ENCODE measurements at places on chromosomes 3 and 15.

GRCh38 chr15:69093127-69093526 is 67.3 kb upstream of the GLCE start:
- no peak for DNase-seq

DNA sequence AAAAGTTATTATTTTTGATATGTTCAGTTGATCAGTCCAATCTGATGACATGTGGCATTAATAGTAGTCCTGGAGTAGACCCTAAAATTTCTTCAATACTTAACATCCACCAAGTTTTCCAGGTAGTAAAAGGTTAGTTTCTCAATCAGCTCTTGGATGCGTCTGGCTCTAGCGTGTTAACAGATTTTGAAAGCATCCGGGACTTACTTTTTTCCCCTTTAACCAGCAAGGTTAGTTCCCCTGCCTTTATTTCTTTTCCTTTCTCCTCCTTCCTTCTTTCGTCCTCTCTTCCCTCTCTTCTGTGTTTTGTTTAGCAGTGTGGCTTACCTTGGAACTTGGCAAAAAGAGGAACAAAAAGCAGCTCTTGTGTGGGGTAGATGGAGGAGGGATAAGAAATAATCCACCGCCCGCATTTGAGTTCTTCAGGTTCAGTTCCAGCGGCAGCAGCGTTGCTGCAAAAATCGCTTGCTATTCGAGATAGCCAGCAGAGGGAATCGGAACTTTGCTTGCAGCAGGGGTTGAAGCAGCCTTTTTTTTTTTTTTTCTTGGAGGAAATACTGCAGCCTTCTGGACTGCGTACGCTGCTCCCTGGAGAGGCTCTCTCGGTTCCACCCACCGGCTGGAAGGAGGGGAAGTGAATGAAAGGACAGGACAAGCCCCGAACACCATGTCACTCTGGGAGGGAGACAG is at the start of gene RBMS3:
TSS of gene RBMS3 (plus strand) at position 668 of the 690 bp plus-strand sequence.
- peak; percentile 33 for DNase-seq

GRCh38 chr3:41684797-41685735 is 276.8 kb downstream of the ULK4 start:
- no peak for DNase-seq

- DNase-seq, result no peak
Measured at GRCh38 chr3:1117843-1118473, 25.1 kb downstream of the CNTN6 start.

GRCh38 chr15:64686130-64686735 is 89.2 kb downstream of the RBPMS2 start:
- DNase-seq, result no peak

DNA sequence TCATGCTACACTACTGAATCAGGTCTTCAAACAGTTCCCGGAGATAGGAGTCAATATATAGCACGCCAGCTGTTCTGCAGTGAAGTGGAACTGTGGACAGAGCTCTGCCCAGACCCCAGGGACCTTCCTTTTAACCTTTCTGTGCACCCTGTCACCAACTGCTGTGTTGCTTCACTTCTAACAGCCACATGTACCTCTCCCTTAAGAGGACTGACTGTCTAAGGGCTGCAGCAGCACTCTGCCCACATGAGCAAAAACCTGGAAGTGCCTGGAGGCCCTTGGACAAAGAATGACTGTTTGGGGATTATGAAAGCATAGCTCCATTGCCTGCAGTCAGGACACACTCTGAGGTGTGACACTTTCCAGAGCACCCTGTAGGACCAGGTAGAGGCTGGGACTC is 88.3 kb upstream of the CTNNB1 start:
- no peak for DNase-seq

DNA sequence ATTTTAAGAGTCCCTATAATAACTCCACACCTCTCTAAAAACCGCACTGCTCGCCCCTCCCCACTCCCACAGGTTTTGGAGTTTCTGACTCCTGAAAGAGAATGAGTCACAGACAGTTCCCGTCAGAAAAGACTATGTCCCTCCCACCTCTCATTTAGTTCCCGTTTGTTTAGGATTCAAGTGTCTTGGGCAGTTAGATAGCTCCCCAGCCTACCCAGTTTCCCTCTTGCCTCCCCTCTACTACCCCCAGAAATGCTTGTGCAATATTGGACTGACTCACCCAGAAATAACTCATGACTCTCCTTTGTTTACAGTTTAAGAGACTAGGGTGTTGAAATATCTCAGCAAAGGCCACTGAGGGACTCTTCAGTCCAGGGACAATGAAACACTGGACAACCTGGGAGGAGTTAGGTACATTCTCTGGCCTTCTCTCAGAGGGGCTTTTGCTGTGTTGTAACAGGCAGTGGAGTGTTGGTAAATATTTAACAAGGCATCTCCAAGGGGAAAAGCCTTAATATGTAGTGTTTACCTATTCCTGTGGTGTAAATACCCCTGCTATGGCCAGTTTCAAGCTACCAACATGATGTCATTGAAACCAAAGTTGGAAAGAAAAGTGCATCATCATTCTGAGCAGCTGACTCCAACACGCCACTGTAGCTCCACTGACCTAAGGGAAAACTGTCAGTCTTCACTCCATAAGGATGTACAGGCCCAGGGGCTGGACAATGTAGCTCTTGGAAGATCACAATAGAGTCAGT is 96.1 kb upstream of the CHD2 start:
- DNase-seq, result peak; percentile 54

DNA sequence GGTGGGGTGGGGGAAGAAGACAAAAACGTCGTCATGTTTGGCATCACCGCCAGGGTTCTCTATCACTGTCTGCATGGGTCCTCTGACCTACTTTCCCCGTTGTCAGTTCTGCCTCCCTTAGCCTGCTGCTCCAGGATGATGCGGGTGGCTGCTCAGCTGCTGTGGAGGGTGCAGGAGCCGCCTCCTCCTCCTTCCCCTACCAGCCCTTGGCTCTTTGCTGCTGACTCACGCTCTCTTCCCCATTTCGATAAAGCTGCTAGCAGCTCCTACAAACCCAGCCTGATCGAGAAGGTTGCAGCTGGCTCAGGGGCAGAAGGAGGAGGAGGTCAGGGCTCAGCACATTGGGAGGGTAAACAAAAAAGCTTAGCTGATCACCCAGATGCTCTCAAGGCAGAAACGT is 49.5 kb upstream of the SEC13 start:
- no peak for DNase-seq

DNA sequence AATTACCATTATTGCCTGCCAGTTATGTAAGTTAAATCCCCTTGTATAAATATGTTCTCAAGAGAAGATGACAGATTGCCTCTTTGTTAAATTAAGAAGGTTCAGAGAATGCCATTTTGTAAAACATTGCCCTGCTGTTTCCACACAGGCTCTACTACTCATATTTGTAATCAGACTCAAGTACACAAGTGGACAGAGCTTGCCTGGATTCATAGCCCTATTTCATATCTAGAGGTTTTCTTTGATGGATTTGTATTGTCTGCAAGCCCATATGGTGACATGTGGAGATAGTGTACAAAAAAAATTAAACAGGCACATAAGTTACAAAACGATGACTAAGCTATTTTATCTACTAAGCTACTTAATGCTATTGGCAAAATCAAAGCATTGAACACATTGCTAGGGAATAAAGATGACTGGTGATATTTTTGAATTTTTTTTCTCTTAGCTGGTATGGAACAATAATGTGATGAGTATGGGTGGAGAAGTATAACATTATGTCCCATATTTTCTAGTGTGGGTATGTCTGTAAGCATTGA is 1286.6 kb upstream of the ALCAM start:
- DNase-seq, result no peak

All from activated CD4-positive, CD25-positive, alpha-beta regulatory T cell treated with anti-CD3 and anti-CD28 coated beads, Interleukin-2, amount 50 U/mL, for 72 hours (primary cell).